ENCODE measurements at places on chromosomes 5 and 9.

DNA sequence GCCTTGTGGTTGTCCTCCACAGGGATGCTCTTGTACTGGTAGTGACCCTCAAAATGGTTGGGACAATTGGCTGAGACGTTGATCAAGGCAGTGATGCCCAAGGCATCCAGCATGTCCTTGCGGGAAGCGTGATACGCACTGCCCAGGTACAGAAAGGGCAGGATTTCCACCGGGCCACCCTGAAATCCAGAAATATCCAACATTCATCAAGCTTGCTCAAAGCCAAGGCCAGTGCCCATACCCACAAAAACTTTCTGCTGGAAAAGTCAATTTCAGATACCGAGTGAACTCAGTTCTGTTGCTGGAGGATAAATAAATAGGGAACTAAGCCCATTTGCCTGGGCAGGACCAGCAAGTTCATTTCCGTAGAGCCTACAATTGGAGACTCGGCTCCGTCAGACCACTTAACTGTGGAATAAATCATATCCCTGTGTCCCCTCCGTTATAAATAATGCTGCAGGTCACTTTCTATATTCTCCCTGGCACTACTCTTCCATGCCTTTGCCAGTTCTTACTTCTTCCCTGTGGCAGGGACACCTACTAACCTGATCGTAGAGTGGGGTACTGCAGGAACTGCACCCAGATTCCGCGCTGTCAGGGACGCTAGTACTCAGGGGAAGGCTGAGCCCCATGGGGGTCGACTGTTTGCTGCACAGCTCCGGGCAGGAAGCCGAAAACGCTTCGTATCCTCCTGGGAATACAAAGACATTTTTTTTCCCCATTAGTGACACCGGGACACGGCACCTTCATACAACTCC is 1.2 kb downstream of the DUSP1 start:
- DNase-seq = no peak

DNA sequence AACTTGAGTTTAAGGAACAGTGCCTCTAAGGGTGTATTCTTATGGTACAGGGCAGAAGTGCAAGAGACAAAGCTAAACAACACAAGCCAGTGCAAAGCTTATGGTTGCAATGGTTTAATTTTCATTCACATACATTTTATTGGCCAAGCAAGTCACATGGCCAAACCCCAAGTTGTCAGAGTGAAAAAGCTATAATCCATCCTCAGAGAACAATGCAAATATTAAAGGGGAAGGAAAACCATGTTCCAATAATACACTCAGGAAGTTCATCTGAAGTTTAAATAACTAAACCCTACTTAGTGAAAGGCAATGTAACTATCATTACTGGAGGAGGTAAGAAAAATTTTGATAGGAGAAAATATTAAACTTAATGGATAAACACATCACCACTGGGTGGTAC is 26.6 kb upstream of the TLR4 start:
- DNase-seq = no peak

GRCh38 chr9:110408598-110408997 is 70.9 kb upstream of the TXNDC8 start:
- DNase-seq = no peak

- no peak for DNase-seq
Measured at GRCh38 chr9:103304797-103305196, 309.7 kb downstream of the CYLC2 start.

GRCh38 chr5:34570721-34571676 is 85.1 kb upstream of the RAI14 start:
- no peak for DNase-seq

DNA sequence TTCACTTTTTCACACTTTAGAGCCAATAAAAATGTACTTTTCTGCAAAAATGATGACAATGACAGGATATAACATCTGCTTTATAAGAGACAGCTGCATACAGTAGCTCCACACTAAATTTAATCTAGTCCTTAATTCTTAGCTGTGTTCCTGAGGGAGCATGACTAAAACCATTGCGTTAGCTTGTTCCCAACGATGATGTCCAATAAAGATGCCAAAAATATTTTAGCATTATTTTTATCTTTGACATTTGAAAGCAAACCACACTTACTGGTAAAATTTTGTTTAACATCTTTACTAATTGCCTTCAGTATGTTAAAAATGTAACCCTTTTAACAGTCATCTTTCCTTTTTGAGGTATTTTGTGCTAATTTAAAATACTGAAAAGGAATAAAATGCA is 382.7 kb downstream of the CHSY3 start:
- no peak for DNase-seq

DNA sequence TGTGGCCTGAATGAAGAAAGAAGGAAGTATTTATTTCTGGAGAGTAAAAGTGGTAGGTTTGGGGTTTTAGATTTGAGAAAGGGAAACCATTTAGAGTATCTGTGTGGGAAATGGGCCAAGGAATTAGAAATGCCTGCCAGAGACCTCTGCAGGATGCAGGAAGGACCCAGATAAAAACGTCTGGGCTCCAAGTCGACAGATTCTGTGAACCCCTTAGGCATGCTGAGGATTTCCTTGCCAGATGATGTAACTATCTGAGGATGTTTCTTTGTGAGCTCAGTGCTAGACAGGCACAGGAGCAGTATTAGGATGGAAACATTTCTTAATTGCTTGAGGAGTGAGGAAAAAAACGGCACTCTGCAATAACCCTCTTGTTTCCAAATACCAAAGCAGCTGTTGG is 251.8 kb upstream of the DMRT1 start:
- no peak for DNase-seq

DNA sequence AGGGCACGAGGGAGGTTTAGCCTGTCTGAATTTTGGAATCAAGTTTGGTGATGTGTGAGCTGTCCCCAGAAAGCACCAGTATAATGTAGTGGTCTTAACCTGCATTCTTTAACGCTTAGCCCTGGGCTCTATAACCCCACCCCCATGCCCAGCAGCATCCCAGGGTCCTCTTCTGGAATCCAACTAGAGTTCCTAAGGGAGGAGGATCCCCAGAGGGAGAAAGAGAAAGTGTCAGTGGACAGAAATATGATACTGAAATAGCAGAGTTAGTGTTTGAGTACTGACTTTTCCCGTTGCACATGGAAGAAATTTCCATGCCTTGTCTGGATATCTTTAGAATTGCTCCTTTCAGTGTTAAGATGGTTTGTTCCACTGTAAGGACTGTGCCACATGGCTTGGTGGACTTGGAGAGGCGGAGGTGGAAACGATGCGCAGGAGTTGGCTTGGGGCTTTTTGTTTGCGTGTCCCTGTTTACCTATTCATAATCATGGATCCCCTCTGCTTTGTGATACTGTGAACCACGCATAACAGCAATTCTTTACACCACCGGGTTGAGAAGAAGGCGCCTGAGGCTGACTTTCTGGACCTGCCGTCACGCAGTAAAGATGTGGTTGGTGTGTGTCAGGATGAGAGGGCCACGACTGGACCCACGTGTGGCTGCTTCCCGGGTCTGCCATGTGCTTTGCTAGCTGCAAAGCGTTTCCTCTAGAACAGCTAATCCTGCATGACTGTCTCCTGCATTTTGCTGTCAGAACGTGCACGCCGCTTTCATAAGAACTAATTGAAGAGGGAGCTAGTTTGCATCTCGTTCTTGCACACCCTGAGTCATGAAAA is 142.3 kb downstream of the SMARCA2 start:
- DNase-seq = no peak

DNA sequence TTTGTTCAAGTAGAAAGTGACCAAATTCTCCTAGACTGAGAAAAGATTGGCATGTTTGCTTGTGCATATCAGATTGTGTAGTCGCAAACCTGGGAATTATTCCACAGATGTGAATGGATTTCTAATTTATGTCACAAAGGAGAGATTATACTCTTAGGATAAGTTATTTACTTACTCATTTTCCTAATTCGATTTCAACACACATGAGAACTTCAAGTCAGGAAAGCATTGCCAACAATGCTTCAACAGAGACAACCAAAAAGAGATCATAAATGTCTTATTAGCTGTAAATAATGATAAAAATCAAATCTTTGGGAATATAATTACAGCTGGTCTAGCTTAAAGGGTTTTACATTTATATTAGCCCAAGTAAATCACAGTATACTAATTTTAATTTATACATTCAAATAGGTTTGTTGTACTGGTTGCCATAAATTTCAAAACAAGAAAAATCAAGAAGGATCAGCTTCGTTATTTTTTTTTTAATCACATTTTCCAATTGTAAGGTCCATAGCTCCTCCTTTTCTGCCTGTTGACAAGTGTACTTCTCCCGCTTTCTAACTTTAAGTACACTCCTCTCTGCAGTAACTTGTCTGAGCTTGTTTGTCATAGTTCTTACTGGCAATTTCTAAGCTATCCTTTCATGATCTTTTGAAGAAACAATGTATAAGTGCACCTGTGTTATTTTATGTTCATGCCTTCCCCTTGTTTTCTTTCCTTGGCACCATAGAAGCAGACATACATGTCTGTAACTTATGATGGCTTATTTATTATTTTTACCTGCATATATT is 246.6 kb downstream of the DEPDC1B start:
- DNase-seq = no peak

- no peak for DNase-seq
Measured at GRCh38 chr5:159993194-159993593, 15.7 kb upstream of the TTC1 start.

DNA sequence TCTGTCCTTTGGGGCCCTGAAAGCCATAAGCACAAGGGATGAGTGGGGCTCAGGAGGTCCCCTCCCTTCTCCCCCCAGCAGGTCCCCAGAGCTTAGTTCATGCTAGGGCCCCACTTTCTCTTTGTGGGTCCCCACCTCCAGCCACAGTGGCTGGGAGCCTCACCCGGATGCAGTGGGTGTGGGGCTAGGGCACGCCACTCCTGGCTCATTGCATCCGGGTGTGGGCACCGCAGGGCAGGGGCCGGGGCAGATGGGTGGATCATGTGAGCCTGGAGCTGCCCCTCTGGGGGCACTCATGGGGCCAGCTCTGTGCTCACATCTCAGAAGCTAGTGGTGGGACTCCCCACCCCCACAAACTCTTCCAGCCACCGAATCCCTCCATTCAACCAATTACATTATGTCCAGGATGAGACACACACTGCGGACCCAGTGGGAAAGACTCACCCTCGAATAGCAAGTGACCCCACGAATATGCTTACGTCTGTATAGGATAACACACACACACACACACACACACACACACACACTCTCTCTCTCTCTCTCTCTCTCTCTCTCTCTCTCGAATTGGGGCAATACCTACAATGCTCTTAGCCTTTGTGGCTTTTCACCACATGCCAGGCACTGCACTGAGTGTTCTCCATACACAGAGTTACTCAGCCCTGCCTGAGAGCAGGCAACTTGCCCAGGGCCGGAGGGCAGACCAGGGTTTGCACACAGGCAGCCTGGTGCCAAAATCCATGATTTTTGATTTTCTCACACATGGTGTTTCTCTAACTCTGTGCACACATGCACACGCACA is 16.8 kb upstream of the PHYKPL start:
- no peak for DNase-seq

DNA sequence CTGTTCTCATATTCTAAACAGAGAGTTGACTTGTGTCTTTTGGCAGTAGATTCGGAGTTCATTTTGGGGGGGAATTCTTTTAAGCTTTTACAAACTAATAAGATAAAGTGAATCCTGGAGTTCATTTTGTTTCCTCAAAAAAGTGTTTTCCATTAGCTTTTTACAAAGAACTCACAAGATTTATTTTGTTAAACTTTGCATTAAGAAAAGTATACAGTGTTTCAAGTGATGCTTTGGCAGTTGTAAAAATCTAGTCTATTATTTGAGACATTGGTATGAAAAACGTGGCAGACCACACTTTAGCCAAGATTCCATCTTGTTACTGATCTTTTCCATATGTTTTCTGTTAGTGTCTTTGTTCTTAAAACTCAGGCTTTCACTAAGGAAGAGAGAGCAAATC is 1.2 kb upstream of the OMD start:
- no peak for DNase-seq

GRCh38 chr5:140311011-140311467 is 8.1 kb upstream of the PFDN1 start:
- no peak for DNase-seq

DNA sequence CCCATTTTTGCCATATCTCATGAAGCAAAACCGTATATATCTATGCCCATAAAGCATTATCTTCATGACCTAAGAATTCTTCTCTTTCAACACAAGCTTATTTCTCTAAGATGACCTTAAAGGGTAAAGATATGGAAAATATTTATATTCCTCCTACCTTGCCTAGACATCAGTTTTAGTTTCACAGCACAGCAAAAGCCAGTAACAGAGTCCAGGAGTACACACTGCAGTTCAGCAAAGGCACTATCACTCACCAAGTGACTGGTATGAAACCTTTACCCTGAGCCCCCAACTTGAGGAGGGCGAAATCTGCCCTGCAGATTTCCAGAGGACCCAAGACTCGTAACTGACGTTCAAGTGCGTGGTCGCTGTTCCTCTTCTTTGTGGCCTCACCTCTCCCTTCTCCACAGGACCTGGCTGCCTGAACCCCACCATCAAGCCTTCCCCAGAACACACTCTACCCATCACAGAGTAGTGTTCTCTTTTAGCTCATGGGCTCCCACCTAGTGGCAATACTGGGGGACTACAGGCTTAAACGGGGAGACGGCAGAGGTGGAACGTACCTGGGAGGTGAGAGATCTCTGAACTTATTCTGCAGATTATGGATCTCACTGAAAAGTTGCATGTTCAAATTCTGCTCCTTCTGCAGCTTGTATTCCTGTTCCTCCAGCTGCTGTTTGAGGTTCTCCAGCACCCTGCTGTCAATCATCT is 141.0 kb downstream of the CDK5RAP2 start:
- DNase-seq = no peak

Measured in hypothalamus (tissue), 51 donors.